ENCODE measurements at places on chromosomes 16 and 17. TPM values are rescaled to one million over a fixed set of nuclear protein-coding genes. Genes with fewer than 3 reads are reported as not detected.

- DNase-seq: no peak
- H3K4me1 ChIP-seq: no peaks in the 10 kb centered on the region
- H3K36me3 ChIP-seq: no peaks in the 10 kb centered on the region
- H3K27ac ChIP-seq: no peak overlapping the region
- peak overlapping the region; percentile 43 for H3K4me3 ChIP-seq
Measured at GRCh38 chr17:4898927-4899326, 409 bp upstream of the C17orf107 start.

GRCh38 chr17:80023481-80024205 lies 12.0 kb downstream of the TBC1D16 start:
- peak; percentile 41 for DNase-seq
- H3K27me3 ChIP-seq: no peaks in the 10 kb centered on the region
- no peak overlapping the region for H3K4me3 ChIP-seq
- H3K27ac ChIP-seq: peak overlapping the region; percentile 70

- H3K27me3 ChIP-seq: no peaks in the 10 kb centered on the region
- H3K27ac ChIP-seq: no peak overlapping the region
- no peak for DNase-seq
- no peaks in the 10 kb centered on the region for H3K36me3 ChIP-seq
- no peak overlapping the region for H3K4me3 ChIP-seq
Measured at GRCh38 chr16:74713325-74713724, 12.7 kb upstream of the MLKL start.

- H3K36me3 ChIP-seq: no peaks in the 10 kb centered on the region
- no peaks in the 10 kb centered on the region for H3K27me3 ChIP-seq
- H3K4me3 ChIP-seq: no peak overlapping the region
- DNase-seq: no peak
- H3K4me1 ChIP-seq: no peaks in the 10 kb centered on the region
Measured at GRCh38 chr17:2102931-2103809, 48.3 kb downstream of the HIC1 start.

- DNase-seq: no peak
- no peak overlapping the region for H3K4me3 ChIP-seq
- peaks cover 9% of the 10 kb centered on the region for H3K4me1 ChIP-seq
- no peaks in the 10 kb centered on the region for H3K27me3 ChIP-seq
- H3K36me3 ChIP-seq: no peaks in the 10 kb centered on the region
Measured at GRCh38 chr17:62716834-62717588, 89.5 kb downstream of the MRC2 start.

- no peaks in the 10 kb centered on the region for H3K27me3 ChIP-seq
- peaks cover 9% of the 10 kb centered on the region for H3K4me1 ChIP-seq
- H3K36me3 ChIP-seq: no peaks in the 10 kb centered on the region
- no peak for DNase-seq
Measured at GRCh38 chr16:21100447-21100846, 50.2 kb downstream of the DNAH3 start.

DNA sequence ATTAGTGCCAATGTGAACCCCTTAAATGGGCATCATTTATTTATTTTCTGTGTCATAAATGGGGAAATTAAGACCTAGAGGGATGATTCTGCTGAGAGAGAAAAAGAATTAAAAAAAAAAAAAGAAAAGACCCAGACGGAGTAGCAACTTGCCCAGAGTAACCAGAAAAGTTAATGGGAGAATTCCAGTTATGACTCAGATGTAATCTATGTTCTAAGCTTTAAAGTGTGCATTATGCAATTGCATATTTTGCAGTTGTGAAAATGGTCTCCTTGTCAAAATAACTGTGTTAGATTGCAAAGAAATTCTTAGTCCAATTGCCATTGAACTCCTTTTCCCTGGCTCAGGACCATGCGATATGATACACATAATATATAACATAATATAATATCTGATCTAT lies 38.6 kb upstream of the TBX2 start:
- H3K4me1 ChIP-seq: peaks cover 13% of the 10 kb centered on the region
- H3K27ac ChIP-seq: no peak overlapping the region
- H3K36me3 ChIP-seq: no peaks in the 10 kb centered on the region
- no peaks in the 10 kb centered on the region for H3K27me3 ChIP-seq
- no peak for DNase-seq

DNA sequence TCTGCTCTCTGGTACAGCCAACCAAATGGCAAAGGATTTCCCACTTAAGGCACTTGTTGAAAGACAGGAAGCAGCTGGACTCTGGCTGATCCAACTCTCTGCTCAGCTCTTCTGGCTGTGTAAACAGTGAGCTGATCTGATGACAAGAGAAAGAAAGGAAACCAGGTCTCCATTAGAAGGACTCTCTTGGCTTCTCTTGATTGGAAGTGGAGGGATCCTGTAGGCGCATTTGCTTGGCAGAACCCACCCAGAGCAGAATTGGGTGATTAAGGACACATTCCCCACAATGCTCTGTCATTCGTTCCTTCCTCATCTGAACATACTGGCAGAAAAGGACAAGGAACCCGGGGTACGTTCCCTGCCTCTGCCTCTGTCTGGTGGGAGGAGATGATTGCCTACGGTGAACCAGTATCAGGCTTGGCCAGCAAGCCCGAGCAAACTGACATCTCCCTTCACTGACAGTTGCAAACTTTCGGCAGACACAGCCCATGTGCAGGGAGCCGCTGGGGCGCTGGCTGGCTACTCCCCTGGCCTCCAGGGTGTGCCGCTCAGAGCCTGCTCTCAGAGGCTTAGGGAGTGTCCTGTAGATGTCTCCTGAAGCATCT lies 29.1 kb downstream of the LDHD start:
- peak overlapping the region; percentile 62 for H3K27ac ChIP-seq
- H3K4me3 ChIP-seq: no peak overlapping the region
- DNase-seq: no peak
- no peaks in the 10 kb centered on the region for H3K36me3 ChIP-seq
- H3K27me3 ChIP-seq: no peaks in the 10 kb centered on the region
- peaks cover 12% of the 10 kb centered on the region for H3K4me1 ChIP-seq

DNA sequence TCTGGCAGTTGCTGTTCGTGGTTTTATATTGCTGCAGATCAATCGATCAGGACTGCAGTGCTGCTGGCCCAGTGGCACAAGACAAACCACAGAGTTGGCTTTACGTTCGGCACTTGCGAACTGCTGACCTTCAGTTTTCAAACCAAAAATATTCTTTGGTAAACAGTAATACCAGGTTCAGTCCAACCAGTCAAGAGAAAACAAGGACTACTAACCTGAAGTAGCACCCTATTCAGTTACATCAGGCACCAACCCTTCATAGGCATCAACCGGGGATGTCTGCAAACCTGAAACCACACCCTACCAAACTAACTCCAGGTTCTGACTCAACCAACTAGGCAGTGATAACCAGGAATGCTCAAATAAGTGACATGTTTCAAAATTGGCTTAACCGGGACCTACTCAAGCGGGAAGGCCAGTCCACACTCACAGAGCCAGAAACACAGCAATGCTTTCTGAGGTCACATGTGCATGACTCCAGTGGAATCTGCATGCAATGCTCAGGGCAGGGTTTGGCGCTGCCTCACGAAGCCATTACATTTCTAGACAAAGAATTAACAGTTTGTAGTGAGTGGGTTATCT lies 91.1 kb downstream of the SMG6 start:
- H3K27ac ChIP-seq: no peak overlapping the region
- H3K36me3 ChIP-seq: no peaks in the 10 kb centered on the region
- H3K4me3 ChIP-seq: no peak overlapping the region
- H3K27me3 ChIP-seq: no peaks in the 10 kb centered on the region

DNA sequence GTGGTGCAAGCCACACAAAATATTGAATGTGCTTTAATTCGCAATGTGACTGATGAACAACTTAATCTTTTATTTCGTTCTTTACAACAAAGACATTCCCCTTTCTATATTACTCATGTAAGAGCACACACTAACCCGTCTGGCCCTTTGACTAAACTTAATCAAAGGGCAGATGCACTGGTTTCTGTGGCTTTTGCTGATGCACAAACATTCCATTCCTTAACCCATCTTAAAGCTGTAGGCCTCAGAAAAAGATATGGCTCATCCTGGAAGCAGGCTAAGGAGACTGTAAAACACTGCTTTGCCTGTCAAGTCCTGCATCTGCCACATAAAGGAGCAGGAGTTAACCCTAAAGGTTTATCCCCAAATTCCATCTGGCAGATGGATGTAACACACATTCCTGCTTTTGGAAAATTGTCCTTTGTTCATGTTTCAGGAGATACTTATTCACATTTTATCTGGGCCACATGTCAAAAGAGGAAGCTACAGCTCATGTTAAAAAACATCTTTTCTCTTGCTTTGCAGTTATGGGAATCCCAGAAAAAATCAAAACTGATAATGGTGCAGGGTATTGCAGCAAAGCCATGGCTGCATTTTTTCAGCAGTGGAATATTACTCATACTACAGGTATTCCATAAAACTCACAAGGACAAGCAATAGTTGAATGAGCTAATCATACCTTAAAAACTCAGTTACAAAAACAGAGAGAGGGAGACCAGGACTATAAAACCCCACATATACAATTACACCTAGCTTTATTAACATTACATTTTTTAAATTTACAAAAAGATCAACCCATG lies 137.2 kb downstream of the AHSP start:
- no peak overlapping the region for H3K4me3 ChIP-seq
- DNase-seq: no peak
- no peaks in the 10 kb centered on the region for H3K4me1 ChIP-seq
- no peaks in the 10 kb centered on the region for H3K27me3 ChIP-seq
- no peak overlapping the region for H3K27ac ChIP-seq
- H3K36me3 ChIP-seq: no peaks in the 10 kb centered on the region

DNA sequence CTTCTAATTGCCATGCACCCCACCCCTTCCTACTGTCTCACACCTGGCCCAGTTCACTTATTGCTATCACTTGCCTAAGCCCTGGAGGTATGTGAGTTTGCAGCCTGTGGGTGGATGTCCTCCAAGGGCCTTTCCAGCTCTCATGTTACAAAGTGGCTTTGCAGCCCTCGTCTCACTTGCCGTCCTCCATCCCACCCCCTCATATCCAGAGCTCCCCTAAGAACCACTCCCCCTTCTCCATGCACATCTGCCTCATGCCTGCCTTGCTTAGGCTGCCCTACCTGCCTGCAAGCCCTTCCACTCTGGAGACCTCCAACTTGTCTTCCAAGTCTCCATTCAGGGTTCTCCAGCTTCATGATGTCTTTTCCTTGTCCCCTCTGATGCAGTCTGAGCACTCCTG lies 119.4 kb upstream of the NLRP1 start:
- peaks cover 42% of the 10 kb centered on the region for H3K4me1 ChIP-seq
- no peak overlapping the region for H3K27ac ChIP-seq

DNA sequence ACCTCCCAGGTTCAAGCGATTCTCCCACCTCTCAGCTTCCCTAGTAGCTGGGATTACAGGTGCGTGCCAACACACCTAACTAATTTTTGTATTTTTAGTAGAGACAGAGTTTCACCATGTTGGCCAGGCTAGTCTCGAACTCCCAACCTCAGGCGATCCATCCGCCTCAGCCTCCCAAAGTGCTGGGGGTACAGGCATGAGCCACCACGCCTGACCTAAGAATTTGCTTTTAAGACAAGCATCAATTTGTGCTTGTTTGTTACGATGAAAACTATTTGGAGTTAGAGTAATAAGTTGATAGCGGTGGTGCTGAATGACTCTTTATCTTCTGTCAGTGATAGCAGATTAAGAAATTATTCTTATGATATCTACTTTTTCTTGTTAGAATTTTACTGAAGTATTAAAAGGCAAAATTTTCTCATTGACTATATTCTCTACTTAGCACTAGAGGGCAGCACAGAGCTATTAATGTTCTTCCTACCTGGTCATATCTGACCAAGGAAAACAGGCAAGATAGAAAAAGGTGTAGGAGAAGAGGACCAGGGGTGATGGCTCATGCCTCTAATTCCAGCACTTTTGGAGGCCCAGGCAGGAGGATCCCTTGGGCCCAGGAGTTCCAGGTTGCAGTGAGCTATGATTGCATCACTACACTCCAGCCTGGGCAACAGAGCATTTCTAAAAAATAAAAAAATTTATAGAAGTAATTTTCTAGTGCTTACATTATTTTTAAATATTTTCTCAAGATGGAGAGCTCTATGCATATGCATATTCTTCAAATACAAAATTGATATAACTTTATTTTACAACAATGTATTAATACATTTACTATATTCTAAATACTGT lies 24.5 kb downstream of the STXBP4 start:
- peaks cover 5% of the 10 kb centered on the region for H3K36me3 ChIP-seq
- no peaks in the 10 kb centered on the region for H3K27me3 ChIP-seq

GRCh38 chr16:80751167-80751566 lies 53.2 kb downstream of the CDYL2 start:
- no peaks in the 10 kb centered on the region for H3K36me3 ChIP-seq
- H3K4me1 ChIP-seq: peaks cover 2% of the 10 kb centered on the region
- peak overlapping the region; percentile 30 for H3K27ac ChIP-seq
- no peaks in the 10 kb centered on the region for H3K27me3 ChIP-seq

DNA sequence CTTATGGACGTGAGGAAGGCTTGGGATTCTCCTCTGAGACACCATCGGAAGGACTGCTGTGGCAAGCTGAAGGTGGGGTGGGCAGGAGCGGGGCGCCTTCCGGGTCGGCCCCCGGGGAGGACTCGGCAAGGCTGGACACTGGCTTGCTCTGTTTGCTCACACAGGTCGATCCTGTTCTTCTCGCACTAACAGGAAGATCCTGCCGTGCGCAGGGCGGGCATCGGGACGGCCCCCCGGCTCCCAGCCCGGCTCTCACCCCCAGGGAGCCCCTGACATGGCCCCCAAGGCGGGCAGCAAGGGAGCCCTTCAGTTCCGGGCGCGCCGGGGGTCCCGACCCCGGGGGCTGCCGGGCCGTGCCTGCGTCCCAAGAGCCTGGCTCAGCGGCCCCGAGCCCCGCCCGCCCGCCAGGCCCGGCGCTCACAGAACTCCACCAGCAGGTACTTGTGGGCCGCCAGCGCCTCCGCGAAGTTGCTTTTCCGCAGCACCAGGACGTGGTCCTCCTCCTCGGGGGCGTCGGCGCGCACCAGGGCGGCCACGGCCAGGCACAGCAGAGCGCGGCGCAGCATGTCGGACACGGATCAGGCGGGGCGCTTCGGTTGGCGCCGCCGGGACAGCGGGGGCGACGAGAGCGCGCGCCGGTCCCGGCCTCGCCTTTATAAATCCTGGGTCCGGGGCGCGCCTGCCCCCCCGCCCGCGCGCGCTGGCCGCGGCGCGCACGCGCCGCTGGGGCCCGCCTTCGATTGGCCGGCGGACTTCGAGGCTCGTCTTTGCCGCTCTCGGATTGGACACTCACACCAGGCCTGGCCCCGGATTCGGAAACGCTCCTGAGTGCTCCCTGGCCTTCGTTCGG lies at the start of gene P4HB:
P4HB (minus strand) TSS at position 630 of the 850 bp plus-strand sequence; CDS start at position 566, 64 bp downstream.
- no peak for DNase-seq
- no peaks in the 10 kb centered on the region for H3K36me3 ChIP-seq
- H3K27me3 ChIP-seq: no peaks in the 10 kb centered on the region
- H3K27ac ChIP-seq: peak within 1 kb of the TSS; percentile 94
- peaks cover 7% of the 10 kb centered on the region for H3K4me1 ChIP-seq

- H3K27ac ChIP-seq: no peak overlapping the region
- H3K27me3 ChIP-seq: no peaks in the 10 kb centered on the region
- DNase-seq: no peak
- no peak overlapping the region for H3K4me3 ChIP-seq
- no peaks in the 10 kb centered on the region for H3K36me3 ChIP-seq
- H3K4me1 ChIP-seq: no peaks in the 10 kb centered on the region
Measured at GRCh38 chr16:16915771-16916170, 536.8 kb downstream of the NPIPA7 start.

EVPLL gene
- not detected for total RNA-seq

ADGRG3 gene
- total RNA-seq: not detected

CCL15 gene
- not detected for total RNA-seq

EPN3 gene
- 0.24 TPM for total RNA-seq

LRRC37A gene
- 5.4 TPM for total RNA-seq
